ENCODE measurements at places on chromosomes 1 and 21.

DNA sequence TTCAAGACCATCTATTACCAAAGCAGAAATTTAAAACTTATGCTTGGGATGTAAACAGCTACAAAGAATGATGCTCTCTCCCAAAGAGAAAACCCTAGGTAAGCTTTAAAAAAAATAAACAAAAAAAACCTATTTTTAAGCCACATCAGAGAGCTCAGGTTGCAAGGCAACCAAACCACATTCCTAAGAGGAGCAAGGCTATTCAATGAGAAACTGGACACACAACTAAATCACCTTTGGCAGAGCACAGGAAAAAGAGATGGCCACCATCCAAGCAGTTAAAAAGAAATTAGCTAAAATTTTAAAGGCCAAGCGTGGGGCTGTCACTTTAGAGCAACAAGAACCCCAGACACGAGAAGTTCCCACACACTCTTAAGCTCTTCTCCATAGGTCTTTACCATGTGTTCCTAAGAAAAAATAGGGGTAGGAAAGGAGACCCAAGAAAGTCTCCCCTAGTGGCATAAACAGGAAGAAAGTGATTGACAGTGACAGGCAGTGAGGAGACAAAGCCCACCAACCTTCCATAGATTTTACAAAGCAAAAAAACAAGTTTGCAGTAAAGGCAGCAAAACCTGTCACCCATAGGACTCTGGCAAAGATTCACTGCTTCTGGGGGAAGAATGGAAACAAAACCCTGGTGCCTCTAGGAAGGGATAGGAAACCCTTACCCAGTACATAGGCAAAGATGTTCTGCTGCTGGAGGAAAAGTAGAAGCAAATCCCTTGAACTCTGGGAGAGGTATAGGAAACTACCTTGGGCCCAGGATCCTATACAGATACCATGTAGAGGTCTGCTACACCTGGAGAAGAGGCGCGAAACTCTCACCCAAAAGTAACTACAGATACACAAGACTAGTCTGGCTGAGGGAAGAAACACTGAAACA is 68.5 kb downstream of the FOXJ3 start:
- DNase-seq = no peak

DNA sequence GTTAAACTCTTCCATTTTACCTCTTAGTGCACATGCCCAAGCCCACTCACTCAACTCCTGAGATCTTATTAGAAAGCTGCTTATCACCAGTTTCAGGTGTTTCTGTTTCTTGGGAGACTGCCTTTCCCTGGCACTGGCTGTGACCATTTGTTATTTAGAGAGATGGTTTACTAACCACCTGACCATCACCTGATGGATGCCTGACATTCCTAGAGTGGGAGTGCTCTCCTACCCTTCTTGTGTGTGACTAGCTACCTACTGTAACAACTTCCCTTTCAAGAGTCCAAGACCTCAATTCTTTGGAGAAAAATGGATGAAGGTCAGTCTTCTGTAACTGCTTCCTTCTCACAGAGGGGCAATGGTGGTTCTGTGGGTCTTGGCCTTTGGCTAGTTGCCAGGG is 755.2 kb upstream of the ADAMTS5 start:
- DNase-seq = no peak

DNA sequence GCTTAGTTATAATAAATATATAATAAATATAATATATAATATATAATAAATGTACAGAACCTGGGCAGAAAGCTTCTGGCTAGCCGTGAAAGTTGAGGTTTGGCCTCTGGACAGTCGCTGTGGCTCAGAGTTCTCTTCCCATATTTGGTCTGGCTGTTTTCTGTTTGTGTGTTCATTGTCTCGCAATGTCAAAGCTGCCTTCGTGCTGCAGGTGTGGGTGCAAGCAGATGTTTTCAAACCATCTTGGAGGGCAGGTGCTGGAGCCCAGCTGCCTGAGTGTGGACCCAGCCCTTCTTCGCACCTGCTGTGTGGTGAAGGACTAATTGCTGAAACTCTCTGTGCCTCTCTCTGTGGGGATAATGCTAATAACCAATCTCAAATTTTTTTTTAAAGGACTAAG is 3.6 kb upstream of the CSTB start:
- no peak for DNase-seq

DNA sequence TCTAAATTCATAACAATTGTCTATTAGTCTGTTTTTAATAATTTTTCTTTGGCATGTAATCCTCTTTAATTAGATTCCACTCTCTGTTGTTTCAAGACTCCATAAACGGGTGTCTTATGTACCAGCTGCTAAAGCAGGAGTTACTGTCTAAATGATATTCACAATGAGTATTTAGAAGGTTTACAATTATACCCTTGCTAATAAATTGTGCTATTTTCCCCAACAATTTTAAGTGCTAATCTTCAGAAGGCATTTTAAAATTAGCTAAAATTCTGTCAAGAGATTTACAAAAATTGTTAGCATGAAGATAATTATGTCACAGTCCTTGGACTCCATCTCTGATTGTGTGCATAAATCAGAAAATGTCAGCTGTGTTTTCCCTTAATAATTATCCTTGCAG is 83.7 kb downstream of the DPYD start:
- no peak for DNase-seq

- DNase-seq = no peak
These were observed 741.4 kb downstream of the ADGRL2 start for GRCh38 chr1:82542141-82542540.

DNA sequence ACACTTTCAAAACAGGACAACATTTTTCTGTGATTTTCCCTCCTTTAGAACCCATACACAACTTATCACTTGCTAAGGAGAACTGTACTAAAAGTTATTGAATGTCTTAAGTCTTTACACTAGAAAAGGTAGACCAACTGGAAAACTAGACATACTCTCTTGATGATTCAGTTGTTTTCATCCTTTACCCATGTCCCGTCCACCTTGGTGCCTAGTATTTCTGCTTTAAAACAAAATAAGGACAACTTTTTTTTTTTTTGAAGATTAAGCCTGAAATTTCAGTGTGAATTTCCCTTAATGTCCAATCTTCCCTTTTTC is 4.5 kb downstream of the CDKN2C start:
- DNase-seq = no peak

DNA sequence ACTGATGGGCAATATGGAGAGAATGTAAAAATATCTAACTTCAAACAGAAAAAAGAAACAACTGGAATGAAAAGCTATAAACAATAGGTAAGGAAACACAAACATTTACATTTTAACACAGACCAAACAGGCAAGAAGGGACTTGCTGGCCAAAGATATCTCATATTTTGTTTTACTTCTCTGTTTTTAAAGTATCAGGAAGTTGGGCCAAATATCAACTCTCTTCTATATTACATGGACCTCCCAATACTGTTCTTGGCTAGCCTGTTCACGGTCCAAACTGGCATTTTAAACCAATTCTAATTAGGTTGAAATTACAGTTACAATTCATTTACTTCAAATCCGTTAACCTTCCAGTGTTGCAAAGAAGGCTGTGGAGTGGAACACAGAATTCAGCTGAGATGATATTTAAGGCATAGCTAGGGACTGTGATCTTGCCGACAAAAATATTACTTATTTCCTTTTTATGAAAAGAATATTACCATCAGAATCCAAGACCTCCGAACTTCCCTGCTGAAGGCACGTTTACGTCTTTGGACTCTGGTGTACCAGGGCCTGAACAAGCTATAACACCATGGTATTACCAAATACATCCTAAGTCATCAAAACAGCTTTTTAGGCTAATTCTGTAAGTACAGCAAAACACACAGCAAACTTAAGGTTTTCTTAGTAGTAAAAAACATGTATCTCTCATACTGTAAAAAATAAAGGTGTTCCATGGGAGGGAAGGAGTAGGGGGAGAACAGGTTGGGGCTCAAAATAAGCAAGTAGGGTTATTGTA is 165.4 kb downstream of the RUNX1 start:
- DNase-seq = no peak

DNA sequence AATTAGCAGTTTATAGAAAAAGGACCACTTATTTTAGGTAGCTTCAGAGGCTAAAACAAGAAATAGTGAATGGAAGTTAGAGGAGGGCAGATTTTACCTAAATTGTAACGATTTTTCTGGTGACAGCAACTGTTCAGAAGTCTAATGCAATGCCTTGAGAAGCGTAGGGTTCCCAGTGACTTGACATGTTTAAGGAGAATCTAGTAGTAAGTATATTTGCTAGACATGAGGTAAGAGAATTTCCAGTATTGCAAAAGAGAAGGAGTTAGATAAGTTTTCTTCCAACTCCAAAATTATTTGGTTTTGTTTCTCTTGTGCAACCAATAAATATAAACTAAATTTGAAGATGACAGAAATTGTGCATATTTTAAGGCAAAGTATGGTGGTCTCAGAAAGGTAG is 140.0 kb downstream of the SMYD3 start:
- DNase-seq = no peak

- DNase-seq = no peak
These were observed 2.8 kb downstream of the PHGDH start for GRCh38 chr1:119714583-119714982.

DNA sequence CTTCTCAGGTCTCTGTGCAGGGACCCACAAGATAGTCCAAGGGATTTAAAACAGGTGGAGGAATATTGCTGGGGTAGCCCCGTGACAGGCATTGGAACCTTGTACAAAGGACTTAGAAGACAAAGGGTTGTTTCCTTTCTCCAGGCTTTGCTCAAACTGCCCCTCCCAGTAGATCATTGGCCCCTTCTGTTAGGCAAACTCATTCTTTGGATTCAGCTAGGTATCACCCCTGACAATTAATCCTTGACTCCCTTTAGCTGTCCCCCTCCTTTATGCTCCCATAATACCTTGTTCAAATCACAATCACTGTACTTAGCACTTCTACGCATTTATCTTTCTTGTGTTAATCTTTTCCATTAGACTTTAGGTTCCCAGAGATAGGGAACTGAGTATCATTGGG is 360.5 kb downstream of the KCNH1 start:
- no peak for DNase-seq

- DNase-seq = no peak
These were observed 33.6 kb downstream of the CHML start for GRCh38 chr1:241606544-241606943.

DNA sequence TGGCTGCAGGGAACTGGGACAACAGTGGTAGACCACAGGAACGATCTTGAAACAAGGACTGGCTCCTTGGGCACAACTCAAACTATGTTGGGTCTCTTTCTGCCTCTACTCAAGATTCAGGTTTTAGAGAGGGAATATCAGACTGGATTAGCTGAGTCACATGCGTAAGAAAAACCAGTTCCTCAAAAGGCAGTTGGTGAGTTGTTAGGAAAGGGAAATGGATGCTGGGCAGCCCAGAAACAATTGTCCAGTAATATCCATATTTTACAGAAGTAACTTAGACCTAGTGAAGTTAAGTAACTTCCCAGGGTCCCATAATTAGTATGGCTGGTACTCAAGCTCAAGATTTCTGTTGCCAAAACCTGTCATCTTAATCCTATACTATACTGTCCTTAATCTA is 27.0 kb upstream of the TMEM39B start:
- no peak for DNase-seq

All from CD4-positive, alpha-beta T cell treated with Interleukin-17A for 4 hours (primary cell).